ENCODE measurements at places on chromosomes 3 and 15. TPM values are rescaled to one million over a fixed set of nuclear protein-coding genes. Genes with fewer than 3 reads are reported as not detected.
A peak's percentile ranks its signal among the peaks of the same experiment; 100 is the strongest.

ERC2 gene
- total RNA-seq = 0.18 TPM

DNA sequence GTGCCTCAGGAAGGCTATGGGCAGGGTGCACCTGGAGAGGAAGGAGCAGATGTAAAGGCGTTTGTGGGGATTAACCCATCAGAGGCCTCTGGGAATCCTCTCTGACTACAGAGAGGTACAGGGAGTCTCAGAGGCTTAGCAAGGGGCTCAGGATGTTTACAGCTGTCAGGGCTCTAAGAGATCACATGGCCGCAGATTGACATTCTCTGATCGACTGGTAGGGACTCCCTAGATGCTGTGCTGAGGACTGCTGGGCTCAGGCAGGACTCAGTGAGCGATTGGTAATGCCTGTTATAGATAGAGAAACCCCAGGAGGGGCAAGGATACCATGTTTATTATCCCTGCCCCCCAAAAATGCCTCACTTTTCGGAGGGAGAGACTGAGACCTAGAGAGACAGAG lies 103.5 kb downstream of the CORO2B start:
- DNase-seq = no peak

RTP1 gene
- total RNA-seq = 0.29 TPM

GRCh38 chr3:176896640-176897039 lies 300.6 kb downstream of the TBL1XR1 start:
- no peak for DNase-seq

DNA sequence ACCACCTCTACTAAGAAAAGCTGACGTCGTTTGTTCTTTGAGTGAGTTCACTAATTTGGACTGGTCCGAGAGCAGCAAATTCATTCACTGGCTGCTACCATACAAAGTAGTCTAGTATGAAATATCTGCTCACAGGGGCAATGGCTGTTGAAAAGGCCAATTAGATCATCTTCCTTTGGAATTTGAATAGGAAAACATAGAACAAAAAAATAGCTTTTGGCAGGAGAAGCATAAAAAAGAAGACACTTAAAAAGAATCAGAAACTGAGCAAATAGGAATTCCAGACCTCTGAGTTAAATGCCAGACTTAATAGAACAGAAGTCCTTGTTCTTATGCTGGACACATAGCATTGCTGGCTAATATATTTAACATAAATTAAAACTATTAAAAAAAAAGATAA lies 159.3 kb downstream of the IL1RAP start:
- no peak for DNase-seq

DNA sequence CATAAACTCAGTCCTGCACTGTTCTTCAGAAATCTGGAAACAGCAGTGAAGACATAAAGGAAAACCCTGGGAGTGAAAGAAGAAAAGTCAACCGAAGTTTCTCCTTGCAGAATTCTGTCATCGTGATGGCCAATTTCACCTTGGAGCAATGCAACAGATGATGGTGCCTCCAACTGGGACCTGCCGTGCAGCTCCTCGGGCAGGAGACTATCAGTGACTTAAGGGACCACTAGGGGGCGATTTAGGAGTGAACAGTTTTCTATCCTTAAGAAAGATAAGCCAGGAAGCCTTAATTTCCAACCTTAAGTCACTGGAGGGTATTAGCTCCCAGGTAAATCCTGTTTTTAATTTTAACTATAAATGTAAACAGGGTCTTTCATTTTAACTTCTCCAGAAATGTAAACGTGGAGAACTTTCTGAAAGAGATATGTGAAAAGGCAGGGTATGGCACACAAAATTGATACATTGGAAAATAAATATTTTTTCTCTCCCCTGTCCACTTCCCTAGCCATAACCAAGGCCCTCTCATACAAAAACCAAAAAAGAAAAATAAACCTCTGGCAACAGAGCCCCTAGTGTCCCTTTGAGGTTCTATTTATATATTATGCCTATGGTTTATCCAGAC lies 116.3 kb downstream of the PDZRN3 start:
- peak; percentile 38 for DNase-seq

DNA sequence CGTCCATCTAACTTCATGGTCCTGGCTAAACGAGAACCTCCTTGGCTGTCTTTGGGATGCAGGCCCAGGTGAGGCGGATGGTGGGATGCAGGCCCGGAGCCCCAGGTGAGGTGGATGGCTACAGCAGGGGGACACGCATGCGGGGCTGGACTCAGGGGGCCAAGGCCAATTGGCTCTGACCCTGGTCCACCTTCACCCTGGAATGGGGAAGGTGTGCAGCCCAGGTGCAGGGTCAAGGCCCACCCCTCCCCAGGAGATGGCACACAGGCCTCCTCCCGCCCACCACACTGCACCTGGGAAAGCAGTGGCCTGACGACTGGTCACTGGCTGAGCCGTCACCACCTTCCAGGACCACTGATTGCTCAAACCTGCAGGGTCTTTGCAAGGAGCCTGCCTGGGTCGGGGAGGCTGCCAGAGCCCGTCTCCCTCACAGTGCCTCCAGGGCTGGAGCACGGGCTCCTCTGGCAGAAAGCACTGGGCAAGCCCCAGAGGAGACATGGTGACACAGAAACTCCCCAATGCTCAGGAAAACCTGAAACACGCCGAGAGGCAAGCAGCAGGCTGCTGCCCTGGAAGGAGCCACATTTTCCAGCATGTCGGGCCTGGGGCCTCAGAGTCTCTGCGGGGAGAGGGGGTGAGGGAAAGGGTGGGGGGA lies 159.6 kb downstream of the LRRK1 start:
- DNase-seq = no peak

TMEM43 gene
- total RNA-seq = 75.6 TPM

DNA sequence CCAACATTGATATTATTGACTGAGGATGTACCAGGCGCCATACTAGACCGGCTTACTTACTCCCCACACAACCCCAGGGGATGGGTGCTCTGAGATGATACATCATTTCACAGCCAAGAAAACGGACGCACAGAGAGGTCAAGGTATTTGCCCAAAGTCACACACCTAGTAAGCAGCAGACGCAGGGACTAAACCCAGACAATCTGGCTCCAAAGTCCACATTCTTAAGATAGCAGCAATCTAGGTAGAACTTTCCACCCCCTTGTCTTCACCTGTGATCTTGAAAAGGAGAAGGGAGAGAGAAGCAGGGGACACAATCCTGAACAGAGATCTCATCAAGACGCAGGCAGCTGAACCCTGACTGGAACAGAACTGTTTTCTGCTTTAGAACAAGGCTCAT lies 200.6 kb downstream of the XXYLT1 start:
- DNase-seq = no peak
